ENCODE measurements at places on chromosomes 5 and 9.
A peak's percentile ranks its signal among the peaks of the same experiment; 100 is the strongest.

DNA sequence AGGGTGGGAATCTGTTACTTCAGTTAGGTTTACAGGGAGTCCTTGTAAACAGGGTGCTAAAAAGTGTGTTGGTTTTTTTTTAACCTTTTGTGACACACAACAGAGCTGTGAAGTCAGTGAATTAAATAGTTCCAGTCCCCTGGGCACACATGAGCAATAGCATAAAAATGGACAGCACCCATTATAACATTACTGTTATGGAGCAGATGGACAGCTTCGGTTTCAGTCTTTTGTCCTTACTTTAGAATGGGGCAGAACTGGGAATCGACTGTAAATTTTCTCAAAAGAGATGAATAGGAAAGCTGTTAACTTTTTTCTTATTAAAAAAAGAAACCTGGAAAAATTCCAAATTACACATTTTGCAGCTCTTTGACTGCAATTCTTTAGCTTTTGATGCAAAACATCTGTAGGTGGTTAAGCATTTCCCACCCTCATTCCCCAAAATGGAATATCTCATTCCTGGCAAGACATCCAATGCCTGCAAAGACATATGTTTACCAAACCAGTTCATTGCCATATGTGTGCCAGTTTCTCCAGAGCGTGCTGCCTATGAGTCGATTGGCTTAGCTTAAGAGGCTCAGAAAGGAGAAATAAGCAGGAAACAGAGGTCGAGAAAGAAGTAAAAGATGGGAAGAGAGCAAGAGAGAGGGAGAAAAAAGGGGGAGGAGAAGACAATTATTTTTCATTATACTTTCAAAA, 212.3 kb upstream of the TMEM161B start:
- no peak for DNase-seq

- no peak for DNase-seq
Measured at GRCh38 chr9:92457576-92457975, 24.7 kb downstream of the ASPN start.

DNA sequence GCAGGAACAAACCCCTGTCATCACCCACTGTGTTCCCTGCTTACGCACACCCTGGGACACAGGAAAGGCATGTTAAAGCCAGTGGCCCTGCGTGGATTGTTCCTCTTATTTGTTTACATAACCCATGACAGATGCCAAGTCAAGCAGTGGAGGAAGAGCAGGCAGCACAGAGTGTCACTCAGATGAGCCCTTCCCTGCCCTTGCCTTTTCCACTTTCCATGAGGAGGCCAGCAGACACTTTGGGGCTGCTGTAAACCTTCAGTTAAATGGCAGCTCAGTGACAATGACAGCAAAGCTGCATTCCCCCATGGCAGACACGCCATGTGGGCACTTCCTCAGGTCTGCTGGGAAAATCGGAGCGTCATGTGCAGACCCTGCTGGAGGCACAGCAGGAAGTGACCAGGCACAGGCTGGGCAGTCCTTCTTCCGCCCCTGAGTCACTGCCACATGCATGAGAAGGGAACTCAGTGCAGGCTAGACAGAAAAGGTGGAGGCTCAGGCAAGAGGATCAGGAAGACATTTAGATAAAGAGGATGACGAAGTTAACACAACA, 216.8 kb upstream of the PIK3R1 start:
- no peak for DNase-seq

- DNase-seq: no peak
Measured at GRCh38 chr5:38469707-38470267, 86.7 kb downstream of the LIFR start.

DNA sequence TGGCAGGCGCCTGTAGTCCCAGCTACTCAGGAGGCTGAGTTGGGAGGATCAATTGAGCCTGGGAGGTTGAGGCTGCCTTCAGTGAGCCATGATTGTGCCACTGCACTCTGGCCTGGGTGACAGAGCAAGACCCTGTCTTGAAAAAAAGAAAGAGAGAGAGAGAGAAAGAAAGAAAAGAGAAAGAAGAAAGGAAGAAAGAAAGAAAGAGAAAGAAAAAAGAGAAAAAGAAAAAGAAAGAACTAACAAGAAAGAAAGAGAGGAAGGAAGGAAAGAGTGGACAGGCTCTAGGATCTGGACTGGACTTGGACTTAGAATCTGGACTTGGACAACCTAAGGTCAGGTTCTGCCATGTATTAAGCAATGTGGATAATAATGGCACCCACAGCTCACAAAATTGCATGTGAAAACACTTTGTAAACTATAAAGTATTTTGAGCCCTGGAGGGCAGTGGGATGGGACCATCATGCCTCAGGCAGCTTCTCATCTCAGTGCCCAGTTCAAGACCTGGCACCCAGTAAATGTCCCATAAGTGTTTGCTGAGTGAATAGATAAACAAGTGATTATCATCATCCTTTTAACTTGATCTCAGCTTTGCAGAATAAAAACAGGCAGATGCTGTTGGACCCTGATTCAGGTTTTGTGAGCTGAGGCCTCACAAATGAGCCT, 12.8 kb upstream of the PHF19 start:
- no peak for DNase-seq

GRCh38 chr9:122929796-122930354, 1.4 kb downstream of the ZBTB26 start:
- no peak for DNase-seq

- no peak for DNase-seq
Measured at GRCh38 chr5:149445739-149446369, 66.8 kb upstream of the IL17B start.

GRCh38 chr5:109859537-109859936, 169.8 kb downstream of the MAN2A1 start:
- no peak for DNase-seq

GRCh38 chr9:117013440-117013995, 326.4 kb downstream of the TRIM32 start:
- no peak for DNase-seq

GRCh38 chr9:78871452-78872331, 574.8 kb downstream of the PSAT1 start:
- DNase-seq: no peak

- no peak for DNase-seq
Measured at GRCh38 chr9:138118601-138119071, 241.1 kb downstream of the CACNA1B start.

DNA sequence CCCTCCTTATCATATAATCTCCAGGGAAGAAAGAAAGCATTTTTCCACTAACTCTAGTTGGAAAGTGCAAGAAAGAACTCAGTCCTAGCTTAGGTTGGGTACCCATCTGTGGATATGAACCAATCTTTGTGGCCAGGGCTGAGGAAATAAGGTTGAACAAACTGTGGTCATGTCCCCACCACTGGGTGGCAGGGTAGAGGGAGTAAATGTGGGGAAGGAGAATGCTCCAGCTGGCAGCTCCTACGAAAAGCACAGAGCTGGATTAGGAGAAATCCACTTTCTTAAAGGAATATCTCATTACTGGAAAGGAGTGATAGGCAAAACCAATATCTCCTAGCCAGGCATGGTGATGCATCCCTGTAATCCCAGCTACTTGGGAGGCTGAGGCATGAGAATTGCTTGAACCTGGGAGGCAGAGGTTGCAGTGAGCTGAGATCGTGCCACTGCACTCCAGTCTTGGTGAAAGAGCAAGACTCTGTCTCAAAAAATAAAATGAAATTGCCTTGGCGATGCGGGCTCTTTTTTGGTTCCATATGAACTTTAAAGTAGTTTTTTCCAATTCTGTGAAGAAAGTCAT, 175.1 kb downstream of the CCDC192 start:
- peak; percentile 19 for DNase-seq

DNA sequence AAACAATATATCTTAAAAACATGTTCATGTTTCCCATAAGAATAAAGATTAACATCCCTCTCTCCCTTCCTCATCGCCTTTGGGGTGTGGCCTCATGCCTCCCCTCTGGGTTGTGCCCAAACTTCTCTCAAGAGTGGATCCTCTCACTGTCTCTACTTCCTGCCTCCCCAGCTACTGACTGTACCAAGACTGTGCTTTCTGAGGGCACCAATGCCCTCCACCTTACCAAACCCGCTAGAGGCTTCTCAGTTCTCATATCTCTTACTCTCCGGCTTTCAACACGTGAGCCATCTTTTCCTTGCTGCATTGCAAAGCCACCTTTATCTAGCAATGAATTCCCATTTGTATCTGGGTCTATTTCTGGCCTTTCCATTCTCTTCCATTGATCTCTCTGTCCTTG, 34.4 kb upstream of the KCNIP1 start:
- DNase-seq: no peak

DNA sequence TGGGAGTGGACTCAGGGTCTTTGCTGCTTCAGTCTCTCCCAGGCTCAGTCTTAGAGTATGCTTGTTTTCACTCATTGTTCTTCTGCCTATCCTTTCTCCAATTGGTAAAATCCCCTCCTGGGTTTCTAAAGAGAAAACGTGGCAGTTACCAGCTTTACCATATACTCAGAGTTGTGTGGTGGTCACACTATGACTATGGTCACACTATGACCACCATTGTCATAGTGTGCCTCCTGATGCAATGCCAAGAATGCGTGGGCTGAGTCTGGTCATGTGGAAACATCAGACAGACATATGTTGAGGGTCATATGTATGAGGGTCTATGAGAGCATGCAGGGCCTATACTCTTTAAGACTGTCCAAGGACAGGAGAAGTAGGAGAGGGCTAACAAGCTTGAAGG, 326.5 kb upstream of the PRR16 start:
- no peak for DNase-seq

- DNase-seq: no peak
Measured at GRCh38 chr5:54289769-54290168, 20.6 kb downstream of the ARL15 start.

DNA sequence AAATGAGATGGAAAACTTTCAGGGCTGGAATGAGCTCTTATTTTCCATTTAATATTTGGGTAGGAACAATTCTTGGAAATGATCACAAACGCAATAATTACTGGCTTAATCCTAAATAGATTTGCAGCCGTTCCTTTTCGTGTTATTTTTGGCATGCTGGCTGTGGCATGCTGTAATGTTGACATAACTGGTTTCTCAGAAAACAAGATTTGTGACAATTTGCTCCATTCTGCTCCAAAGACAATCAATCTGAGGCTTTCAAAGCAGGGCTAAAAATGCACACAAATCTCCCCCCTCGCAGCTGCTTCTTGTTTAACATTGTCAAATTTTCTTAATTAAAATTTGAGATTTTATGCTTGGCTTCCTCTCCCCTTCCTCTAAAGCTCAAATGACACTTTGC, 151.2 kb downstream of the TTC39B start:
- DNase-seq: no peak

DNA sequence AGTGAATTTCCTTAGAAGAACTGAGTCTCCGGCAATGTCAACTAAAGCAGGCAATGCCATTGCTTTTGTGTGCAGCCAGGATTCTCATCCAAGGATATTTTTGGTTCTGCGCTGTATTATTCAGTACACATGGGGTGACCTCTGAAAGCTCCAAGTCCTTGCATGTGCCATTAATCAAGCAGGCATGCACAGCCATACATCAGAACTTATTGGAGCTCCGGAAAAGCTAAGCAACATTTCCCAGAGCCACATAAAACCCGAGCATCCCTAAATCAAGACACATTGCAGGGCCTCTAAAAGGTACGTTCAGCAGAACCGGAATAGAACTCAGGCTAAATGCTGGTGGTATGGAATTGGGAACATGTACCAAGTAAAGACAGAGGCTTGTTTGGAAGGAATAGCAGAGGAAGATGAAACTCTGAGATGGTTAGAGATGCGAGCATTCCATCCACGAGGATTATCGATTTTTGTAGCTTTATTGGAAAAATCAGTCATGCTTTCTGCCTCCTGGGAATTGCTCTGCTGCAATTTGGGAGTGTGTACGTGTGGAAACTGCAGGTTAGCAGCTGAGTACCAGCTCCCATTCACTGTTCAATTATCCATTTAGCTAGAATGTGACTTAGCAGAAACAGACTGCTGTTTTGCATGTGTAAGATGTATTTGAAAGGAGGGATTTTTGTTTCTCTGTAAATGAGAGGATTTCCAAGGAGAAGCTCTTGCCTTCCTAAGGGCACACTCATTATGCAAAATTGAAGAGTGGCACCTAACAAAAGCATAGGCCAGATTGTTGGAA, 143.7 kb upstream of the WWC1 start:
- DNase-seq: no peak

GRCh38 chr9:14524873-14525515, 168.2 kb downstream of the ZDHHC21 start:
- DNase-seq: no peak

DNA sequence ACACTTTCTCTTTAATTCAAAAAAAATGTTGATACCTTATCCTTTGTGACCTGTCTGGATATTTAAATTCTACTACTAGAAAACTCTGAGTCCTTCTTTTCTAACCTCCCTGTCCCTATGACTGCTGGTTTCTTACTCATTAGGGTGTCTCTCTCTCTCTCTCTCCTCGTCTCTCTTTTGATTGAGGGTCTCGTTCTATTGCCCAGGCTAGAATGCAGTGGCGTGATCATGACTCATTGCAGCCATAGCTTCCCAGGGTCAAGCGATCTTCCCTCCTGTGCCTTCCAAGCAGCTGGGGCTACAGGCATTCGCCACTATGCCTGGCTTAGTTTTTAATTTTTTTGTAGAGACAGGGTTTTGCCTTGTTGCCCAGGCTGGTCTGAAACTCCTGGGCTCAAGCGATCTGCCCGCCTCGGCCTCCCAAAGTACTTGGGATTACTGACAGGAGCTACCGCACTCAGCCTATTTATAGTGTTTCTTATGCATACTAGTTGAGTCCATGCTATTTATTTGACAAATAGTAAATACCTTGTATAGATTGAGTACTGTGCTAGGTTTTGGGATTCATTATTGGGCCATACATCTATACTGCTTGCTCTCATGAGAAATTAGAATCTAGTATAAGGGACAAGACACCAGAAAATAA, 61.9 kb downstream of the NSD1 start:
- DNase-seq: no peak

DNA sequence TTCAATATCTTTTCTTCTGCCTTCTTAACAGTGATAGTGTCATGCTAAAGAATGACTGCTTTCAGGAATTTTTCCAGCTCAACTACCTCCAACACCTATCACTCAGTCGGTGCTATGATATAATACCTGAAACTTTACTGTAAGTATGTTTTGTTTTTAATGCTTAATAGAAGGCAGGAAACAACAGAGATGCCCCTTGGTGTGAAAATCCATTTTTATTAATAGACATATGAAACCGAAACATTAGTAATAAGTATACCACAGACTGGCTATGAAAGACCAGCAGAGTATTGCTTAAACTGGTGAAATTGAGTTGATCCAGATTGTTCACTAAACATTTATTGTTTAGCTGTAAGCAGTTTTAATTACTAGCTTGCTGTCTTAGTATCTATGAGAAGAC, 25.2 kb downstream of the SKP2 start:
- peak; percentile 37 for DNase-seq

DNA sequence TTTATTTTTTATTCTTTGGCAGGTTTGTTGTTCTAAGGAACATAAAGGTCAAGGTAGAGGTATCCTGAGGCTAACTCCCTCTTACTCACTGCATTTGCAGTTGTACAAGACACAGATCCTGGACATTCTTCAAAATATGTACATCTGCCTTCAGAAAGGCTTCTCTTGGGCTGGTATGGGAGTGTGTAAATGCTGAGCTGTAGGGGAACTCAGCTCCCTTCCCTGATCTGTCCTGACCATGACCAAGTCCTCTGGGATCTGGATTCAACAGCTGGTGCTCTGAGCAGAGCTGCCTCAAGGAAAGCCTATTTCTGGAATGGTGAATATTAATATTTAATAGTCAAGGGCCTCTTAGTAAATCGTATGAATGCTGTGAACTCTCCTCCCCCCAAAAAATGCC, 117.4 kb downstream of the PRKACG start:
- DNase-seq: no peak

- DNase-seq: peak; percentile 90
Measured at GRCh38 chr5:160199410-160199911, 29.8 kb upstream of the FABP6 start.

Measured in GM13976 (cell line).